Right lung (tissue), 10 donors: ENCODE measurements at places on chromosomes 5 and 9. TPM values are rescaled to one million over a fixed set of nuclear protein-coding genes. Genes with fewer than 3 reads are reported as not detected.

DNA sequence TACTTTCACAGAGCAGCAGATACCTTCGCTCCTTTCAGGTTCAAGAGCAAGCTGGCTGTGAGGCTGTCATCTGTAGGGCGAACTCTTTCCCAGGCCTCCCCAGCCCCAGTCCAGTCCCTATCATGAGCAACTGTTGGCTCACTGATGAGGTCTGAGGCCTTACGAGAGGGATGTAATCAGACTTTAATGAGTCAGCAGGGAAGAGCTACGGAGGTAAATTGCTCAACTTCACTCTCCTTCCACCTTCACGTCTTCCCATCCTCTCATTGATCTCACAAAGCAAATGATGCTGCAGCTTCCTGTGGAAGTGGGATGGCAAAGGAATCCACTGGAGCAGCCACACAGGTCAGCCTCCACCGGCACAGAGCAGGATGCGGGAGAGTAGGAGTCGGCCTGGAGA is 130.7 kb upstream of the TBCA start:
- no peak for DNase-seq

- no peak for DNase-seq
Measured at GRCh38 chr5:1113332-1113690, 1.4 kb upstream of the SLC12A7 start.

GRCh38 chr5:128636361-128636760 is 98.3 kb upstream of the FBN2 start:
- no peak for DNase-seq

PARP8 gene
- 26.0 TPM for polyA plus RNA-seq

- peak; percentile 97 for DNase-seq
Measured at GRCh38 chr9:17134396-17135294, at the start of gene CNTLN. TSS of gene CNTLN (plus strand) at chr9:17135040. CDS start at chr9:17135066, 26 bp downstream.

DNA sequence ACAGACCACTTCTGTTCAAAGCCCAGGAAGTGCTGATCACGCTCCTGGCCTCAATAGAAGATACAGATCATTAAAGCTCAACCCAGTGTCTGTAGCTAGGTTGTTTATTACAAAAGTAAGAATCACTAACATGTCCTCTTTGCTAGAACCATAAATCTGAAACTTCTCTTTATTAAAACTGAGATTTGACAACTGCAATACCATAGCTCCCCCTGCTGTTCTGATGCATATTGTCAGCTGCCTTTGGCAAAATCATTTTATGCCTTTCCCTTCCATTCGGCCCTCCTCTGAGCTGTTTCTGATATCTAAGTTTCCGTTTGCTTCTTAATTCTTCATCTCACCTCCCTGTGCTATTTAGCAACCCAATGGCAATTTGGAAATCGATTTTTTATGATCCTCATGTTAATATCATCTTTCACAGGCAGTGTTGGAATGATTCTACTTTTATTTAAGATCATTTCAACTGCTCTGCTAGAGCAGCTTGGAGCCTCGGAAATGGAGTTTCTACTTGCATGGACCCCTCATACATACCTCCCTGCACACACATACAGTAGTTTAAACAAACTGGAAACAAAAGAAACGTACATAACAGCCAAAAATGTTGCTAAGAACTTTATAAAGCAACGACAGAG is 998.8 kb downstream of the MAT2B start:
- DNase-seq = peak; percentile 51

DBN1 gene
- 139 TPM for polyA plus RNA-seq

CD14 gene
- 12.1 TPM for polyA plus RNA-seq
